NCI-H524 (cell line): ENCODE measurements at places on chromosomes 3 and 15.
A peak's percentile ranks its signal among the peaks of the same experiment; 100 is the strongest.

GRCh38 chr3:87837076-87837475, 221.7 kb downstream of the CGGBP1 start:
- no peak for DNase-seq

DNA sequence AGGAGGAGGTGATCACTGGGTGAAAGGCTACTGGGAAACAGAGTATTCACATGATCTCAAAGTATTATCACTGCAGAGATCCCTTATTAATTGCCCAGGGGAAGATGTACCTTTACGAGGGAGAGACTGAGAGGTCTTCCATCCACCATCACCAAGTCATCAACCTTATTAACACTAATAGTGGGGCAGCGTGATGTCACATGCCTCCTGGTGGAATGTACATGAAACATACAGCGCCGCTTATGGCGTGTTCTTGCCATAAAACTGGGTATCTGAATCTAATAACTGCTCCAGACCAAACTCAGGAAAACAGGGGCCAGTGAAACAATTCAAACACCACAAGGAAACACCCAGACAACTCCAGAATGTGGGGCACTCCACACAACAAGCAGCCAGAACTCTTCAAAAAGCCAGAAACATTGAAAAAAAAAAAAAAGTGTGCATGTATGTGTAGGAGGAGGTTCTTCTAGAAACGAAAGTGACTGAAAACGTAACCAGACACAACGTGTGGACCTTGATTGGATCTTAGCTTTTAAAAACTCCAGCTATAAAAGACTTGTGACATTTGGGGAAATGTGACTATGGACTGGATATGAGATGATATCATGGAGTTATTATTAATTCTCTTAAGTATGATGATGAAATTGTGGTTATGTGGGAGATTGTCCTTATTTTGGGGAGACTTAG, 4.6 kb downstream of the STIMATE start:
- DNase-seq, result no peak

GRCh38 chr3:192847941-192848340, 69.7 kb downstream of the MB21D2 start:
- no peak for DNase-seq

DNA sequence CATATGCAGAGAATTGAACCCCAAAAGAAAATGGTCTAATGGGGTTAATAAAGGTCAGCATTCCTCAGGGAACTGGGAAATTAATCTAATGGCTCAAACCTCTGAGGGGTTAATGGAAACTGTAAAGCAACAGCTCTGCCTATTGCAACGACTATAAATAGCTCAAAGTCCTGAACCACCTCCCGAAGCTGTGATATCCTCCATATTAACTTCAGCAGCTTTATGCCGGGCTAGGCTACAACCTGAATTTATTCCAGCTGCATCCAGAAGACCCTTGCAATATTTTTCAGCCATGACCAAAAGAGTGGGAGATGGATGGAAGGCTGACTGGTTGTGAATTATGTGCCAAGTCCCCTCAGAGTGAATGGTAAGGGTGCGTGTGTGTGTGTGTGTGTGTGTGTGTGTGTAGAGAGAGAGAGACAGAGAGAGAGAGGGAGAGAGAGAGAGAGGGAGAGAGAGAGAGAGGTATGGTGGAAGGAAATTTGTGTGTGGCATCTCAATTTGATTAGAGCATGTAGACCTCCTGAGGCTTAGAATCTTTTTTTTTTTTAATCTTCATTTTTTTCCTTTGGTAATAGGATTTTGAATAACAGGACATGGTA, 109.9 kb downstream of the PDCD6IP start:
- DNase-seq, result no peak

- no peak for DNase-seq
Measured at GRCh38 chr3:50708620-50709019, 33.9 kb downstream of the DOCK3 start.

DNA sequence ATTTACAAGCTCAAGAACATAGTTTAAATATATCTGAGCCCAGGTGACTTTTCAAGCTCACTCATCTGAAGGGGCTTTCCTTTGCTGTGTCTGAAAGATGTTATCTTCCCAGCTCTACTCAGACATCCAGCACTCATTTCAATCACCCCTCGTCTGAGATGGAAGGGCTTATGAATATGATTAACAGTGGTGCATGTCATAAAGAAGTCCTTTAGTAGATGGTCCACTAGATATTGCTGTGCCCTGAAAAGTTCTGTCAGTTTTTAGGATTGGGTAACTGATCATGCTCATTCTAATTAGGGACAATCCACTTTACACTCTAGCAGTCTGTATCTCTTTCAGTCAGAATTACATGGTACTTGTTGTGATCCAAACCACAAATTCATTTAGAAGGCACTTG, 28.3 kb downstream of the RETNLB start:
- DNase-seq, result no peak

GRCh38 chr3:58492494-58492905, 604 bp downstream of the KCTD6 start:
- no peak for DNase-seq

GRCh38 chr3:195855471-195856409, 44.0 kb upstream of the MUC4 start:
- no peak for DNase-seq

DNA sequence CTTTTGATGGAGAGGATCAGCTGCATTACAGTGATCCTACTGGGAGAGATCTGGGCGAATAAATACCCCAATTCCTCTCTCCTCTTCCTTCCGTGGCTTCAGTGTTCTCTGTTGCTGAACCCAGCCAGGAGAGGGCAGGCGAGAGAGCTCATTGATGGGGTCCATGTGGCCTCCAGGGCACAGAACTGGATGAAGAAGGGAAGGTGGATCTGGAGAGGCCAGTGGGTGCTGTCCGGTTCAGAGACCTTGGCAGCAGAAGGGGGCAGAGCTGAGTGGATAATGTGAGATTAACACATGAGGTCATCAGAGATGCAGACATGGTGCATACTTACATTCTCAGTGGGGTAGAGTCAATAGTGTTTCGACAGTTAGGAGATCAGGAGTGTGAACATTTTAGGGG, 193.6 kb downstream of the CLSTN2 start:
- DNase-seq, result peak; percentile 97
